Activated CD8-positive, alpha-beta memory T cell treated with anti-CD3 and anti-CD28 coated beads, Interleukin-2, amount 50 U/mL, for 4 hours (primary cell): ENCODE measurements at places on chromosomes 2 and 18.

- no peak for DNase-seq
Measured at GRCh38 chr2:86002375-86002774, 103.3 kb downstream of the POLR1A start.

GRCh38 chr2:180846756-180847472 is 133.5 kb upstream of the UBE2E3 start:
- no peak for DNase-seq

DNA sequence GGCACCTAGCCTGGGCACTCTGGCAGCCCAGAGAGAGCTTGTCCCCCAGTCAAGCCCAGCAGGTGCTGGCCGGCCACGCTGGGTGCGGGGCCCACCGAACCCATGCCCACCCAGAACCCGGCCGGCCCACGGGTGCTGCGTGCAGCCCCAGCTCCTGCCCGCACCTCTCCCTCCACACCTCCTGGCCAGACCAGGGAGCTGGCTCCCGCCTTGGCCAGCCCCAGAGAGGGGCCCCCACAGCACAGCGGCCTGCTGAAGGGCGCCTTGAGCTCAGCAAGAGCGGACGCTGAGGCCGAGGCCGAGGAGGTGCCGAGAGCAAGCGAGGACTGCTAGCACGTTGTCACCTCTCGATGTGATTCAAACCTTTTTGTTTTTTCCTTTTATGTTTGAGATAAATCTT is 407.0 kb upstream of the KCNJ3 start:
- no peak for DNase-seq

DNA sequence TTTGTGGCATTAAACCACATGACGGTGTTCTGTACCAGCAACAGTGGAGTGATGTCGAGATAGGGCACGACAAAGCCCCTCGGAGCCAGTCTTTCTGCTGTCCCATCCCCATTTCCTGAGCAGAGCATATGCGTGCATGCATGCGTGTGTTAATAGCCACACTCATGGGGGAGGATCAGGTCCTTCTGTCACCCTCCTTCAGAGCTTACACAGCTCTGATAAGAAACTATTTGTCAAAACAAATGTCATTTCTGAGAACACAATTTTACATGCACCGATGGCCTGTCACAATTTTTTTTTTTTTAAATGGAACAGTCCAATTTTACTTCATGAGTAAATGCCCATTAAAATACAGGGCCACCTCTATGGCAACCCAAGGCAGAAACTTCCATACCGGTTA is 95.9 kb upstream of the ZBTB14 start:
- no peak for DNase-seq

GRCh38 chr2:47903781-47904490 is 2.4 kb downstream of the FBXO11 start:
- no peak for DNase-seq

GRCh38 chr2:211800001-211800400 is 738.6 kb downstream of the ERBB4 start:
- DNase-seq = no peak

- no peak for DNase-seq
Measured at GRCh38 chr2:114786901-114787300, 344.5 kb downstream of the DPP10 start.

DNA sequence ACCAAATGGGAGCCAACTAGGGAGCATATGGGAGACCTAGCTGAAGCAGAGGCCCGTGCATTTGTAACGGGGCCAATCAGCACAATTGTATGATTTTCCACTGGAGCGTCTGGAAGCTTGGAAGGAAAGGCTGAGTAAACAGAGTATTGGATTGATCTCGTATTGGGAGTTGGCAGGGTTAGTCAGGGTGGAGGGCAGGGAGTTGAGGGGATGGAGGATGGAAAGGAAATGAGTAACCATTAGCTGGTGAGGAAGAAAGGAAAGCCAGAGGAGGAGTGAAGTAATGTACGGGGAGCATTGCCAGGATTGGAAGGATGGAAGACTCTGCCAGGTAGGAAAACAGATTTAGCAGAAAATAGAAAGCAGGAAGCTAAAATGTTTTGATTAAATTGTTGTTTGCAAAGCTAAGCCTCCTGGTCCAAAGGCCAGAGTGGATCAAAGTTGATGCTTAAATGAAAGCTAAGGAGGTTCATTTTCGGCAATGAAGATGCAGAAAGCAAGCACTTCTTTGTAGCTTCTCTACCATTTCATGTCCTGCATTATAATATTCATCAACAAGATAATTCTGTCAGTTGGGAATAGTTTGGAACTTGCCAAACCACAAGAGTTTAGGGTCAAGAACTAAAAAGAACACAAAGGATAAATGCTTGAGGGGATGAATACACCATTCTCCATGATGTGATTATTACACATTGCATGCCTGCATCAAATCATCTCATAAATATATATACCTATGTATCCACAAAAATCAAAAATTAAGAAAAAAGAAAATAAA is 75.6 kb upstream of the TTN start:
- DNase-seq = no peak

- no peak for DNase-seq
Measured at GRCh38 chr2:180734382-180734781, 246.0 kb upstream of the UBE2E3 start.

GRCh38 chr2:197915548-197916265 is 111.3 kb downstream of the PLCL1 start:
- no peak for DNase-seq

DNA sequence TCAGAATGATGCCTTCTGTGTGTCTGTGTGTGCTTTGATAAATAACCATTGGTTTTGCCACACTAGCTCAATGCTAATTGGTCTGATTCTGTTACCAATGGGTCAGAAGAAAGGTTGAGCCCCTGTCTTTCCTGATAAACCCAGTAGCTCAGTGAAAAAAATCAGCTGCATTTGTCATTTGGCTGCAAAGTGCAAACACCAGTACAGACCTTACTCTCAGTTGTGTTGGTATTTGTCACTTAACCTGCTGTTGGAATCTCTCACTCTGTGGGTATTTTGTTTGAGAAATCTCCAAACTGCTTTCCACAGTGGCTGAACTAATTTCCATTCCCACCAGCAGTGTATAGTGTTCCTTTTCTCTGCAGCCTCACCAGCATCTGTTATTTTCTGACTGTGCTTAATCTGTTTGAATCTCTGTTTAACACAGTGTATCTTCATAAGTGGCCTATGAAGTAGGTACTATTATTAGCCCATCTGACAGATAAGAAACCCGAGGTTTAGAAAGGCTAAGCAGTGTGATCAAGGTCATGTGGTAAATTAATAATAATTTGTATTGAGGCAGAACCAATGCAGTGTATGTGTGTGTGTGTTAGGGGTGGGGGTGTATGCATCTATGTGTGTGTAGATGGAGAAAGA is 26.7 kb downstream of the LIMS1 start:
- no peak for DNase-seq

DNA sequence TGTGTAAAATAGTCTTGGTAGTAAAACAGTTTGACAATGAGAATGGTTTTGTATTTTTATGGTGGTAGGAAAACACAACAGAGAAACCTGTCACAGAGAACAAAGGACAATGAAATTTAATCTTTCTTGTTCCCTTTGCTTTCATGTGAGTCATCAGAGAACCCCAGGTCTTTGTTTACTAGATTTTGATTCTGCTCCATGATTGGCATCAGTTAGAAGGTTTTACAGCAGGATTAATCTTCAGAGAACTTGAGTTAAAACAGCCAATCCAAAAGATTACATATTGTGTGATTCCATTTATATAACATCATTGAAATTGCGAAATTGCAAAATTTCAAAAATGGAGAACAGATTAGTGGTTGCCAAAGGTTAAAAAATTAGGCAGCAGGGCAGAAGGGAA is 2.5 kb downstream of the APLF start:
- DNase-seq = no peak

DNA sequence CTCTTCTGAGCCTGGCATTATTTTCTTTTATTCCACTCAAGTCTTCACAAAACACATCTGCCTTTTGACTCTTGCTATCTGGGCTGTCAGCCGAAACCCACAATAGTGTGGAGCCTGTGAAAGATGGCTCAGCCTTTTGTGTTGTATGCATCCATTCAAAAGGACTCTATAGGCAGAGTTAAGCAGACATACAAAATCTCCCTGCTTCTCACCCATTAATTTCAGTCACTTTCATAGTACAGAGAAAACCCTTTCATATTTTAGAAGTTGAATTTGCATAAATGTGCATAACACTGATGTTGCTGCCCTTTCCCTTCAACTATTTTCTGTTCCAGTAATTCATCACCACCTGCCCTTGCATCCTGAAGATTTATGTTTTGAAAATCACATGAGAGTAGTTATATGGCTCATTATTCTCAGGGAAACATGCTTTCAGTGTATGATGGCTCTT is 154.6 kb downstream of the EVA1A start:
- DNase-seq = no peak

DNA sequence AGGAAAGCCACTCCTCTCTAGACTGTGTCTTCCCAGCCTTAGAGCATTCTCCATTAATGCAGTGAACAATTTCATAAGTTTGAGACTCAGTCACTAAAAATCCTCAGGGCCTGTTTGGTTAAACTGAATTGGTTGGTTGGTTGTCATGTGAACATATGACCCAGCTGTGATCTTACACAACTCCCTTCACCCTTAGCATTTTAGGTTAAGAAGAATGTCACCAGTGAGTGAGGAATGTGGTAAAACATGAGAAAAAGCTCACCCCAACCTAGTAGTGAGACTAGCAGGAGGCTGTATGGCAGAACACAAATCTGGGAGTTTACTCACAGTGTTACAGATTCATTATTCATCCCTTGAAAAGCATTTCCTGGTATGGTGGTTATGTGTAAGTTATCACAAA is 32.4 kb downstream of the LHCGR start:
- DNase-seq = no peak

- no peak for DNase-seq
Measured at GRCh38 chr2:136217996-136218395, 100.0 kb upstream of the CXCR4 start.

- DNase-seq = no peak
Measured at GRCh38 chr2:39851651-39852110, 72.6 kb upstream of the THUMPD2 start.

DNA sequence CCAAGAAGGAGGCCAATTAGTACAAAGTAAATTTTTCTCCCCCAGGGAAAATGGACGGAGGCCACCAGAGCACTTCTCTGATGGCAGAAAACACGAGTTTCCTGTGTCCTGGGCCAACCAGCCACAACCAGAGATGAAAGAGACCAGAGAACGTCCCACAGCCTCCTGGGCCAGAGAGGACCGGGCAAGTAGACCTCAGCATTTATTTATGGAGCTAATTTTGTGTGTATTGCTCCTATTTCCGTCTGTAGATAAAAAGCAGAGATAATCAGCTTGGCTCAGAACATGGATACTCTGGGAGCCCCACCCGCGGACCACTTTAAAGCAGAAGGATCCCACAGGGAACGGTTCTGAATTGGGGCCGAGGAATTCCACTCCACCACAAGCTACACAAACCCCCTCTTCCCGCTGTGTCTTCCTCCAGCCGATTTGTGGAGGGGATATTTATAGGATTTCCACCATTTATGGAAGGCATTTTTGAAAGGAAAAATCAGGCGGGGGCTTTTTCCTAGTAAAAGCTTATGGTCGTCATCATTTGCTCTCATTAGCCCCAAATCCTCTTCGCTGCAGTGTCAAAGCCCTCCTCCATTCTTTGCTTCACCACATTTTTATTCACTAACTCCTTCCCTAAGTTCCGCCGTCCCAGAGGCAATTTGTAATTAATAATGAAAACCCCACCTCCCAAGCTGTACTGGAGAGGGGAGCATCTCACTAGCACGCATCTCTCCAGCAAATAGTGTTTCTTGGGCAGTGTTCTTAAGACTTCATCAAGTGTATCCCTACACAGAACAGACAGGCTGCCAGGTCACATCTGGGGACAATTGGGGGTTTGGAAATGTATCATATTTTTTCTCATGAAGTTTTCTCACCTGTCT is 43.7 kb upstream of the TWIST2 start:
- DNase-seq = no peak

DNA sequence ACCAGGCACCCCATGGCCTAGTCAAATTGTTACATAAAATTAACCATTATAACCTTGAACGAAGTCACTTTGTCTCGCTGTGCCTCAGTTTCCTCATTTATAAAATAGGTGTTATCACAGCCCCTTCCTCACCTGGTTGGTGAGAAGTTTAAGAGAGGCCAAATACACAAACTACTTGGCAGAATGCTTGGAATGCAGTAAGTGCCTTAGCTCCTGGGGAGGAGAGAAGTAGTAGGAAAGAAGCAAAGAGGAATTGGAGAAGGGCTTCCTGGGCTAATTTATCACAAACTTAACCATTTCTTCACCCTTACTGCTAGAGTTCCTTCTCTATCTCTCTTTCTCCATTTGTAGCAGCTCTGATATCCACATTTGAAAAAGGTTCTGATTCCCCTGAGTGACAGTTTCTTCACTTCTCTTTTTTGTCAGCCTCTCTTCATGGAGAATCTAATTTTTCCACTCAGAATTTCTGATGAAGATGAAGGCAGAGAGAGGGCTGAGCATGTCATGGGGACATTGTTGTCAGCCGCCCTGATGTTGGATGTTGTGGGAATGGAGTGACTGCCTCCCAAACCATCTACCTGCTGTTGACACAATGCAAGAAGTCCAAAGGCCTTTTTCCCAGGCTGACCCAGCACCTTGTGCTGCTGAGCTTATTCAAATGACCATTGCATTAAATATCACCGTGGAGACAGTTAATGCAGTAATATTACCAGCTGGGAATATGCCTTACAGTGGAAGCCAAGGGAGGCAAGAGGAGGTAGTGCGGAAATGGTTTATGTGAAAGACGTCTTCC is 60.4 kb downstream of the BOD1L2 start:
- DNase-seq = no peak

DNA sequence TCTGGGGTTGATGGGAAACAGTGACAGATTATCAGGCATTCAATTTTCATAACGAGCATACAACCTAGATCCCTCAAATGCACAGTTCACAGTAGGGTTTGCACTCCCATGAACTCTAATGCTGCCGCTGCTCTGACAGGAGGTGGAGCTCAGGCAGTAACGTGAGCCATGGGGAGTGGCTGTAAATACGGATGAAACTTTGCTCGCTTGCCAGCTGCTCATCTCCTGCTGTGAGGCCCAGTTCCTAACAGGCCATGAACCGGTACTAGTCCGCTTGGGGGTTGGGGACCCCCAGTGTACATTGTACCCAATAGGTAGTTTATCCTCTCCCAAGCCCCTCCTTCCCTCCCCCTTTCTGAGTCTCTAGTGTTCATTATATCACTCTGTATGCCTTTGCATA is 94.6 kb downstream of the PTH2R start:
- no peak for DNase-seq

GRCh38 chr2:127226520-127227263 is 6.6 kb upstream of the CYP27C1 start:
- DNase-seq = no peak

GRCh38 chr18:6876641-6877041 is 147.1 kb downstream of the ARHGAP28 start:
- no peak for DNase-seq

DNA sequence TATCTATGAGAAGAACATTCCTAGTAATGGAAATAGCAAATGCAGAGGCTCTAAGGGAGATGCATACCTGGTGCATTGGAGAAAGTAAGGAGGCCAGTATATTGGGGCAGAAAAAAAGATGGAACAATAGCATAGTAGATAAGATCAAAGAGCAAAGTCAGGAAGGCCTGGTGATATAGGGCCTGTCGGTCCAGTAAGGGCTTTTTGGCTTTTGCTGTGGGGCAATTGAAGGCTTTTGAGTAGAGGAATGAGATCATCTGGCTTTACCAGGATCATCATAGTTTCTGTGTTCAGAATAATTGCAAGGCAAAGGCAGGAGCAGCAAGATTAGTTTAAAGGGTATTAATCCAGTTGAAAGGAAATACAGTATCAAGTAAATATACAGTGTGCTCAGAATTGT is 111.8 kb downstream of the EHBP1 start:
- no peak for DNase-seq
